ENCODE measurements at places on chromosomes 3 and 15.
A peak's percentile ranks its signal among the peaks of the same experiment; 100 is the strongest.

- peak within 1 kb of the TSS; percentile 98 for H3K27ac ChIP-seq
- H3K4me1 ChIP-seq = peaks cover 33% of the 10 kb centered on the region
- peak within 1 kb of the TSS; percentile 67 for H3K4me3 ChIP-seq
Observed at GRCh38 chr3:4979428-4980228, at the start of gene BHLHE40. BHLHE40 (plus strand) TSS chr3:4979437; CDS start chr3:4979719, 282 bp downstream.

DNA sequence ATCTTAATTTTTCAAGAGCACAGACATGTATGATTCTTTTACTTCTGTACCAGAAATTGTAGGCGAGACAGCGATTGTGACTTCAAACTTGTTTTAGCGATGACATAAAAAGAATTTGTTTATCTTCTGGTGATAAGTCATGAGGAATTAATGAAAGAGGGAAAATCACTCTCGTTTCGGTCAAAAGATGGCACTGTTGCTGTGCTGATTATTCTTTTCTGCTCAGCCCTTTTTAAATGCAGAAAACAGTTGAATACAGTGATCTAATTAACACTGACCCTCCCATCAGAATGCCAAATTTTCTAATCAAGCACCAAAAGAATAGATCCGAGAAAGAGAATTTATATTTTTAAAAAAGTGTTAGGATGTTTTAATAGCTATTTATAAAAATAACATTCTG, 52.6 kb downstream of the NSUN3 start:
- no peak for DNase-seq
- no peaks in the 10 kb centered on the region for H3K4me1 ChIP-seq
- H3K27me3 ChIP-seq = no peaks in the 10 kb centered on the region
- no peak overlapping the region for H3K27ac ChIP-seq
- no peaks in the 10 kb centered on the region for H3K36me3 ChIP-seq
- H3K4me3 ChIP-seq = no peak overlapping the region

- DNase-seq = no peak
- H3K27me3 ChIP-seq = no peaks in the 10 kb centered on the region
- no peak overlapping the region for H3K27ac ChIP-seq
- no peak overlapping the region for H3K4me3 ChIP-seq
- no peaks in the 10 kb centered on the region for H3K36me3 ChIP-seq
- no peaks in the 10 kb centered on the region for H3K4me1 ChIP-seq
Observed at GRCh38 chr3:191235331-191236314, 36.6 kb downstream of the OSTN start.

DNA sequence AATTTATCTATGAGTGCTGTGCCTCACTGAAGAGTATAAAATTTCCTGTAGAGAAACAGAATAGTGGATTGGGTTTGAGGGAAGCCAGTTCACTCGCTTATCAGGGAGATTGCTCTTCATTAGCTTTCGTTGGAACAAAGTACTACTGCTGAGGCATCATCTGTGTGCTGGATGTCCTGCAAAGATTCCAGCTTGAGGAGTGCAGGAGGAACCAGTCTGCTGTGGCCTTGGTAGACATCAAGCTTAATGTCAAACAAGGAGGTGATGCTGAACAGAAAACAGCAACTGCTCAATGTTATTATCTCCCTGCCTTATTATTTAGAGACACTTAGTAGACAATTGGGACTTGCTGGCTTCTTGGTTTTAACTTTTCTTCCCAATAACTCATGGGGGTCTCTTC, 297.5 kb upstream of the DPH6 start:
- no peaks in the 10 kb centered on the region for H3K36me3 ChIP-seq
- H3K4me1 ChIP-seq = no peaks in the 10 kb centered on the region
- no peak overlapping the region for H3K4me3 ChIP-seq
- H3K27me3 ChIP-seq = no peaks in the 10 kb centered on the region
- no peak overlapping the region for H3K27ac ChIP-seq
- DNase-seq = no peak

DNA sequence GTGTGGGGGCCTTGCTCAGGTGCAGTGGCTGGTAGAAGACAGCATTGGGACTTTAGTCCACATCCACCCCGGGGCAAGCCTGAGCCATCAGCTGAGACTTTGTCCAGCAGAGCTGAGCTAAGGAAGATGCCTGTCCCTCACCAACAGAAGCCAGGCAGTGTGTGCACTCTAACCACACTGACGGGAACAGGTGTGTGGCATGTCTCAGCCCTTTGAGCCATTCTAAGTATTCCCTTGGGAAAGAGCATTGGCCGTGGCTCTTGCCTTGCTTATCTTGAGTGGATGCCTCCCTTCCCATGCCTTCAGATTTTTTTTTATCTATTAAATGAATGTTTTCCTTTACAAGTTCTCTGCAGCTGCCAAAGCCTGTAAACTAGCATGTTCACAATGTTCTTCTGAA, 3.5 kb downstream of the GABRA5 start:
- no peak overlapping the region for H3K4me3 ChIP-seq
- no peaks in the 10 kb centered on the region for H3K36me3 ChIP-seq
- H3K4me1 ChIP-seq = no peaks in the 10 kb centered on the region
- H3K27ac ChIP-seq = no peak overlapping the region

GRCh38 chr15:45529613-45530012, 7.1 kb upstream of the SLC30A4 start:
- no peaks in the 10 kb centered on the region for H3K36me3 ChIP-seq
- H3K4me1 ChIP-seq = no peaks in the 10 kb centered on the region
- H3K27ac ChIP-seq = no peak overlapping the region
- DNase-seq = no peak
- no peaks in the 10 kb centered on the region for H3K27me3 ChIP-seq

DNA sequence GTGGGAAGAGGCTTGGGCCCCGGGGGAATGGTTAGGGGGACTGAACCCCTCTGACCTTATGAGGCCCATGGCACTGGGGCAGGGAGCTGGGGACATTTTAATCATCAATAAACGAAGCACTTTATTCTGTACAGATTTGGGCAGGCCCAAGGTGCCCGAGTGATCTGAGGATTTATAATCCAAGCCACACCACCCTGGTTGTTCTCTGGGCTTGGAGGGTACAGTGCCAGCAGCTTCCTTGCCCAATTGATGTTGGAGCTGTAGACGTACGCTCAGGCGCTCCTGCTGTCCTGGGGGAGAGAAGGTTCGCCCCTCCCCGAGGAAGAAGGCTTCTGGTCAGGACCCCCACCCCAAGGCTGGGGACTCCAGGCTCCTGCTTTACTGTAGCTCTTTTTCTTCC, 12.5 kb downstream of the ZBTB47 start:
- no peak for DNase-seq
- H3K4me3 ChIP-seq = no peak overlapping the region
- peaks cover 14% of the 10 kb centered on the region for H3K4me1 ChIP-seq
- peak overlapping the region; percentile 80 for H3K27ac ChIP-seq
- H3K27me3 ChIP-seq = no peaks in the 10 kb centered on the region

GRCh38 chr3:37885814-37886213, 24.1 kb downstream of the CTDSPL start:
- no peaks in the 10 kb centered on the region for H3K36me3 ChIP-seq
- H3K27me3 ChIP-seq = no peaks in the 10 kb centered on the region
- H3K4me1 ChIP-seq = peaks cover 28% of the 10 kb centered on the region
- no peak overlapping the region for H3K4me3 ChIP-seq

DNA sequence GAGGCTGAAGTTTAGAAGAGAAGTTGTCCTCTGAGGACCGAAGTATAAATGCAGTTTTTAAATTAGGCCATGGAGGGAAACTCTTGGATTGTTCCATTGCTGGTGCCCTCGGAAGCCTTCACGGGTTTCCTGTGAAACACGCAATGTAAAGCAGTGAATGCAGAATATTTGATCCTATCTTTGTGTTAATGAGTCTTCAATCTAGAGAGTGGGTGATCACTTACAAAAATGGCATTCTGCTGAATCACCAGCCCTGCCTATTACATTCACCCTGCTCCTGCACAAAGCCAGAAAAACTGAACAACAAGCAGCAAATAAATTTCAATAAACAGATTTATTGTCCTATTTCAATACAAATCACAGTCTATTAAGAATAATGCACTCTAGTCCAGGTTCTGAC, 1063.9 kb downstream of the FHIT start:
- no peak overlapping the region for H3K27ac ChIP-seq
- H3K36me3 ChIP-seq = no peaks in the 10 kb centered on the region
- DNase-seq = no peak
- no peaks in the 10 kb centered on the region for H3K27me3 ChIP-seq
- no peaks in the 10 kb centered on the region for H3K4me1 ChIP-seq

DNA sequence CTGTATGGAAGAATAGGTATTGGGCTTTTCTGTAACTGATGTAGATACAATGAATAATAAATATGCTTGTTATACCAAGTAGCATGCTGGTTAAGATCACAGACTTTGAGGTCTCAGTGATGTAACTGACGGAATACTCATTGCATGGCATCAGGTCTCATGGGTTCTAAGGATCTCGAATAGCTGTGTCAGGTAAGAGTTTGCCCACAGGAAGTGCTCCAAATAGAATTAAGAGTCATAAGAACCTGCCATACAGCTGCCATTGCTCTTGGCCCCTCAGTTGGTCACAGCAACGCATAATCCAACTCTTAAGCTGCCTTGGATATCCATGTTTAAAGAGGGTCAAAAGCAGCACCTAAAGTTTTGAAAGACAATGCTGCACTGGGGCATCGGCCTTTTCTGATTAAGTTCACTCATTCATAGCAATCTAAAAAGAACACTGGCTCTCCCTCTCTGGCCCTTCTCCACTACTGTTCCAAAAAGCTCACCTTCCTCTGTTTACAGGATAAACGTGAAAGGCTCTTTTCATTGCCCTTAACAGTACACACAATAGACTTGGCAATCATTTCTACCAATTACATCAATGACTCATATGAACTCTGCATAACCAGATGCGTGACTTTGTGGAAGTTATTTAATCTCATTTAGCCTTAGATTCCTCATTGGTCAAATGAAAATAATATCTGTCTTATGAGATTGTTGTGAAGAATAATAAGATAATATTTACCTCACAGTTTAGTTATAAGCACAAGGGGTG, 74.6 kb downstream of the ZBTB20 start:
- H3K4me1 ChIP-seq = no peaks in the 10 kb centered on the region
- H3K4me3 ChIP-seq = no peak overlapping the region
- DNase-seq = no peak
- peaks cover 16% of the 10 kb centered on the region for H3K36me3 ChIP-seq
- peak overlapping the region; percentile 48 for H3K27ac ChIP-seq

DNA sequence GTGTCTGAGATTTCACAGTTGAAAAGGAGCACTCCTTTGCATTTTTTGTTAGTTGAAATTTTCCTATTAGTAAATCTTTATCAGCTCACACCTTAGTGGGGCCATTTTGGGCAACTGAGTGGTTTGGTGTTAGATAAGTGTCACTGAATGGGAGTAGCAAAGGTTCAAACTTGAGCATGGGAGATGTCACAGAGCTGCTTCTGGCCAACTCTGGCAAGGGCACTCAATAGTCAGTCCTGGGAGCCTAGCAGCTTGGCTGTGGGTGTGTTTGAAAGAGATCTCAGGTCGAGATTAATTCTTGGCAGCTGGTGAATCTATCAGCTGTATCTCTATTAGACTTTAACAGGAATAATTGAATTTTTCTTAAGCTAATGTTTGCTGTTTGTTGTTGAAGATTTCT, 579.3 kb downstream of the EDEM1 start:
- no peak overlapping the region for H3K4me3 ChIP-seq
- no peaks in the 10 kb centered on the region for H3K4me1 ChIP-seq
- H3K36me3 ChIP-seq = no peaks in the 10 kb centered on the region
- H3K27ac ChIP-seq = no peak overlapping the region
- H3K27me3 ChIP-seq = no peaks in the 10 kb centered on the region
- DNase-seq = no peak
